ENCODE measurements at places on chromosomes 1 and 21.
A peak's percentile ranks its signal among the peaks of the same experiment; 100 is the strongest.

DNA sequence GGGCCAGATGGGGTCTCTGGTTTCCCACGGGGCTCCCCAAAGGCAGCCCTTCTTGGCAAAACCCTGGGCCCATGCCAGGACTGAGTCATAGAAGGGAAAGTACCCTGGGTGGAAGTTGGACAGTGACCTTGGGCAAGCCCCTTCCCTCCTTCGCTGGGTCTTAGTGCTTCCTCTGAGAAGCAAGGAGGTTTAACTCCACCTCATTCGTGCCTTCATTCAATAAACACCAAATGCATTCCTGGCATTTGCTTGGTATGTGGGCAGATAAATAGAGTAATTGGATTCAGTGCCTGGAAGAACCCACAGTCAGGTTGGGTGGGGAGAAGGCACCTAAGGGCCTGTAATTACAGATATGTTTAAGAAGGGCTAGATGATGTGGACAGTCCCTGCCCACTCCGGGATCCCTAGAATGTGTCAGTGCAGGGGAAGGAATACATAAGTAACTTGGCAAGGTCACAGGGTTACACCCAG is 36.3 kb upstream of the CITED4 start:
- DNase-seq = peak; percentile 12

- no peak for DNase-seq
Measured at GRCh38 chr1:162191396-162192305, 122.2 kb downstream of the NOS1AP start.

- peak; percentile 78 for DNase-seq
Measured at GRCh38 chr1:117894078-117894477, 35.3 kb downstream of the GDAP2 start.

DNA sequence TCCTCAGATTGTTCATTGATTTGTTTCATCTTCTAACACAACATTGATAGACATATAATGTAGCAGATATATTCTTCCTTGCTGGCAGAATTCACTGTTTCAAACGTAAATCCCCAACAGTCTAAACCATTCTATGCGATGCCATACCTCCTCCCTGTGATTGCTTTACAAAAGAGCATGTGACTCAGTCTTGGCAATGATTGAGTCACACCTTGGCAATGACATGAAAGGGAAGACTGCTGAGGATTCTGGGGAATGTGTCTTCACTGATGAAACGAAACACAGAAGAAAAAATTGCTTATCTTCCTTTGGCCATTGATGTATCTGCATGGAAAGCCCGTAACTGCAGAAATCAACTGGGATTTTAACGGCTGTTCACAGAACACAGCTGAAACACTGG is 409.6 kb upstream of the ZRANB2 start:
- DNase-seq = no peak

DNA sequence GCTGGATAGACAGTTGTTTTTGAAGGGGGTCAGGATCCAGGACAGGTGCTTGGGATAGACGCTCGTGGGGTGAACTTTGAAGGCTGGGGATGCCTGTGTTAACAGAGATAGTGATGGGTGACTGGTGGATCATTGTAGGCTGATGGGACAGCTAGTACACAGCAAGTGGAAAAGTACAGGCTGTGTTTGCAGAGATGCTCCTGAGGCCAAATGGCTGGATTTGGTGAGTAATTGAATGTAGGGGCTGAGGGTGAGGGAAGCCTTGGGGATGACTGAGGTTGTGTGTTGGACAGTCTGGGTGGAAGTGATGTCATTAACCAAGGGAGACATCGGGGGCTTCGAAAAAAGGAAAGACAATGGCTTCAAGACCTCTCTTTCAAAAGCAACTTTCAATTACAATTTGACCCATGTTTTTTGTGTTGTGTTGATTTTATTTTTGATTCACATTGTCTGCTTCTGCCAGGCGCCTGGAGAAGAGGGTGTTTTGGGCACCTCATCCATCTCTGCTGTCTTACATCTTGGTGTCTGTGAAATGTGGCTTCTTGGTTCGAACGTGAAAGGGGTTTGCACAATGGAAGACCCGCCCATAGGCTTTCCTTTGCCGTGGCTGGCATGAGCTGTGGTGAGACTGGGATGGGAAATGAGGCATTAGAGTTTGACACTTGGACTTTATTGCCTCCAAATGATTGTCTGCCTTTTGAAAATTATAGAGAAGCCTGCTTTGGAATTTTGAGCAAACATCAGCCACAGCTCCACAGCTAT is 147.5 kb downstream of the FOXD2 start:
- no peak for DNase-seq

GRCh38 chr1:16425125-16426025 is 11.8 kb downstream of the SPATA21 start:
- no peak for DNase-seq

DNA sequence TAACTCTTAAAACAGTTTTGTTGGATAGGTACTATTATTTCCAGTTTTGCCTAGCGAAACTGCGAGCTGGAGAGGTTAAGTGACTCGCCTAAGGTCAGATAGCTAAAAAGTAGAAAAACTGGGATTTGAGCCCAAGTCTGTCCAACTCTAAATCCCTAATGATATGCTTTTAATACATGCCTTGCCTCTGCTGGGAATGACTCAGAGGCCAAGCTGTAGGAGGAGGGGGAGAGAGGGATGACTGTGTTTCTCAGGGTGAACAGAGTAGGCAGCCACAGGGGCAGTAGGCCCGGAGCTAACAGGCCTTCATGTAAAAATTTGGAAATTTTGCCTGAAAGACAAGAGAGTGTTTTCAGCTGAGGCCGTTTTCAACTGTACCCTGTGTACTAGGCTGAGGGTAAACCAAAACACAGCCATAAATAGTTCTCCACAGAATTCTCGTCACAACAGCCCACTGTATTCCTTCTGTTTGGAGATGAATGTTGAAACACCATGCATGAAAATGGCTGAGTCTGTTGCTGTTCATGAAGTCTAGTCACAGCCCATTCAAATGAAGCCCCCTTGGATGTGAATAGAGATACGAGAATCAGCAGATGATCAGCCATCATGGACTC is 107.5 kb upstream of the HOOK1 start:
- DNase-seq = peak; percentile 96

GRCh38 chr1:6440198-6441126 is 15.9 kb downstream of the ESPN start:
- peak; percentile 43 for DNase-seq

DNA sequence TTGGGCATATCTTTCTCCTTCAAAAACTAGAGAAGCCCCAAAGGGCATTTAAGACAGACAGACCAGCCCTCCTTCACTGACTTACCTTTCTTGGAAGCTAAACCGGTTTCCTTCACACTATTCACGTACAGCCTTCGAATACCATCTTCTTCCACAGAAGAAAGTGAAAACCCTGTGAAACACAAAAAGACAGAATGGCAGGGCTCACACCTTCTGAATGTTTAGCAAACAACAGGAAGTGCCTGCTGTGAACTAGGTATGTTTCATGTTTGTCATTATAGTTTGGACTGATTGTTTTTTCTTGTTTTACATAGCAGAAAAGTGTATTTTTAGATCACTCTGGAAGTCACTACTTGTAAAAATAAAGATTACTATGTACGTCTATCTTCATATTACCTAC is 148.6 kb upstream of the KRTAP19-8 start:
- no peak for DNase-seq

DNA sequence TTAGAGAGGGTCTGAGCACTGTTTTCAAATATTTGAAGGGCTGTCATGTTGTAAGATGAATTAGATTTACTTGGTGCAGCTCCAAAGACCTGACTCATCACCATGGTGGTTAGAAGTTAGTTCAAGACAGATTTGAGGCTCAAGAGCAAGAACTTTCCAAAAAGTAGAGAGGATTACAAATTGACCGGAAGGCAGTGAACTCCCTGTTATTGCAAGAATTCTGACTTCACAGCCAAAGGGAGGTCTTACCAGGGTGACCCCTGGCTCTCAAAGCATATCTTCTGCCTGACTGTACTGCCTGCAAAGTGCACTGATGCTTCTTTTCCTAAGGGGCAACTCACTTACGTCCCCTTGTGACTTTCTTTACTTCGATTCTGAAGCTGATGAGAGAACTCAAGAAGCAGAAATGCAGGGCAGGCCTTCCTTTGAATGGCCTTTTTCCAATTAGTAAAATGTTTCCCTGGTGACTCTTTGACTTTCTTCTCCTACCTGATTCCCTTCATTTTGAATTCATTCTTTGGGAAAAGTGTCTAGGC is 86.4 kb downstream of the NAV1 start:
- DNase-seq = peak; percentile 97

GRCh38 chr1:167792188-167792565 is 70.4 kb downstream of the MPZL1 start:
- no peak for DNase-seq

- DNase-seq = peak; percentile 22
Measured at GRCh38 chr1:179082333-179082998, 596 bp downstream of the TOR3A start.

- no peak for DNase-seq
Measured at GRCh38 chr1:200053646-200054045, 26.1 kb downstream of the NR5A2 start.

DNA sequence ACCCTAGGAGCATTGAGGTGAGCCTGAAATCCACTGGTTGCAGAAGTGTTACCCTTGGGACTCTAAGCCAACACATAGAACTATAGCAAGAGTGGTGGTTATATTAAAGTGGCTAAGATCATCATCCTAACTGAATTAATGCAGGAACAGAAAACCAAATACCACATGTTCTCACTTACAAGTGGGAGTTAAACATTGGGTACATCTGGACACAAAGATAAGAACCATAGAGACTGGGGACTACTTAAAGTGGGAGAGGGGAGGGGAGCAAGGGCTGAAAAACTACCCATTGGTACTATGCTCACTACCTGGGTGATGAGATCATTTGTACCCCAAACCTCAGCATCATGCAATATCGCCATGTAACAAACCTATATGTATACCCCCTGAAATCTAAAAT is 100.0 kb downstream of the SLC25A24 start:
- DNase-seq = no peak

DNA sequence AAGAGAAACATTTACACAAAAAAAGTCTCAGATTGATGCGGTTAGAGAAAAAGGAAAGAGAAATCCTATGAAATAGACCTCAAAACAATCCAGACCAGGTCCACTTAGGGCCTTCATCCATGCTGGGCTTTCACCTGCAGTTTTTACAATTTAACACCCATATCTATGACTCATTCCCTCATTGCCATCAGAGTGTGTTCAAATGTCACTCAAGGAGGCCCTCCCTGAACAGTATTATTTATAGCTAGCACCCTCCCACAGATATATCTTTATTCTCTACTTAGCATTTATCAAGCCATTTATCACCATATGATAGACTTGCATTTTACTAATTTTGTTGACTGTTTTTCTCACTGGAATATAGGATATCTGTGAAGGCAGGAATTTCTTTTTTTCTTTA is 824 bp upstream of the KRTAP21-3 start:
- no peak for DNase-seq

DNA sequence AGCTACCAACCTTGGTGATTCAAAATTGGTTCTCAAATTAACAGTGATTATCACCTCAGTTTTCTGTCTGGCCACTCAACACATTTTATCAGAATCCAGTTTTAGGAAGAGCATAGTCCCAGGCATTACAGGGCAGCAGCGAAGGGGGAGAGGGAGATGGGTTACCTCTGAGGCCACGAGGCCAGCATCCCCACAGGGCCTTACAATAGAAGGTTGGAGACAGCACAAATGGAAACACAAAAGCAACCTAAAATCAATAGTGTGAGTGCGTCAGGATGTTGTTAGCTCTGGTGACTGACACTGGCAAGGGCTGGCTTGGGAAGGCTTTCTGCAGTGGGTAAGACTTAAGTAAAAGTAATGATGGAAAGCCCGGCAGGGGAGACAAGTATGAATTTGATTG is 79.5 kb downstream of the JAK1 start:
- DNase-seq = no peak

DNA sequence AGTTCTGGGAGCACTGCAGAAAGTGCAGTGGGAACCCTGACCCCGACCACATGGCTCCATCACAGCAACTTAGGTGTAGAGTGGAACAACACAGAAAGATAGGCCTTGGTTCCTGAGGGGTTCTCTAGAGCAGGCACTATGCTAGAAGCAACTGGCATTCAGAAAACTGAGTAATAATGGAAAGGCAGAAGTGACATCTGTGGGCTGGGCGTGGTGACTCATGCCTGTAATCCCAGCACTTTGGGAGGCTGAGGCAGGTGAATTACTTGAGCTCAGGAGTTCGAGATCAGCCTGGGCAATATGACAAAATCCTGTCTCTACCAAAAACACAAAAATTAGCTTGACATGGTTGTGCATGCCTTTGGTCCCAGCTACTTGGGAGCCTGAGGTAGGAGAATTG is 5.3 kb downstream of the MRPS15 start:
- no peak for DNase-seq

DNA sequence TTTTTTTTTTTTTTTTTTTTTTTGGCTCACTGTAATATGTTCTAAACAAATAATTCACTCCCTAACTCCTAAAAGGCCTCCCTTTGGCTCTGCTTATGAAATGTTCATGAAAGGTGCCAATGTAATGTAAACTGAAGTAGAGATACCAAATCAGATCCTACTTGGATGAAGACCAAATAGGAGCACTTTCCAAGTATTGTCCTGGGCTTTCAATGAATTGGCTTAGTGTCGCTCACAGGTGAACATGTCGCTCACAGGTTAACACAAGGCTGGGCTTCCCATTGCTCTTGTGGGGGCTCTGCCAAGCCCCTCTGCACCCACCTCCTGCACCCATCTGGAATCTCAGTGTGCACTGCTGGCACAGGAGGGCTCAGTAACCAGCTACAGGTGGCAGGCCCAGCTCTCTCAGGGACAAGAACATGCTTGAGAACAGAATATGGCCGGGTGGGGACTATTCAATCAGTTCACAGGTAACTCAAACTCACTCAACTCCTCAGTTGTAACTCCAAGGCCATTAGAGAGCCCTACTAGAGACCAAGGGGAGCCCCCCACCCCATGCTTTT is 10.6 kb upstream of the CD58 start:
- DNase-seq = no peak

DNA sequence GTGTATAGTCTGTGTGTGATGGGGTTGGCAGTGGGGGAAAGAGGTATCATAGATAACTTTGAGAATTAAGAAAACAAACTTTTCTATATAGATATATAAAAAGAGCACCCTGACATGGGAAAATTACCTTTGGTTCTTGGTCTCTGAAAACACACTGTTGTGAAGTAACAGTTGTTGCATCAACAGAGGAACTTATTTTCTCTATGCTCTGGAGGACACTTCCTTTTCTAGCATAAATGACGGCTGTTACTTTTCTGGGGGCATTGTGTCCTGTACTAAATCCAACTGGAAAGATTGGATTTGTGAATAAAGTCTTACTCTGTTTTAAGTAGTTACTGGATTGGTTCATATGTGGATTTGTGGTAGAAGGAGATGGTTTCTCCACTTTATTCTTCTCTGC is 12.6 kb downstream of the LRIF1 start:
- no peak for DNase-seq
